ENCODE measurements at places on chromosomes 1 and 21.

GRCh38 chr1:44854970-44855369 is 11.9 kb upstream of the PTCH2 start:
- DNase-seq, result no peak

- no peak for DNase-seq
Observed at GRCh38 chr1:1940123-1940425, 21.0 kb upstream of the TMEM52 start.

GRCh38 chr1:8251635-8252034 is 66.3 kb upstream of the SLC45A1 start:
- DNase-seq, result no peak

GRCh38 chr21:33007747-33008146 is 18.0 kb upstream of the OLIG2 start:
- DNase-seq, result no peak

DNA sequence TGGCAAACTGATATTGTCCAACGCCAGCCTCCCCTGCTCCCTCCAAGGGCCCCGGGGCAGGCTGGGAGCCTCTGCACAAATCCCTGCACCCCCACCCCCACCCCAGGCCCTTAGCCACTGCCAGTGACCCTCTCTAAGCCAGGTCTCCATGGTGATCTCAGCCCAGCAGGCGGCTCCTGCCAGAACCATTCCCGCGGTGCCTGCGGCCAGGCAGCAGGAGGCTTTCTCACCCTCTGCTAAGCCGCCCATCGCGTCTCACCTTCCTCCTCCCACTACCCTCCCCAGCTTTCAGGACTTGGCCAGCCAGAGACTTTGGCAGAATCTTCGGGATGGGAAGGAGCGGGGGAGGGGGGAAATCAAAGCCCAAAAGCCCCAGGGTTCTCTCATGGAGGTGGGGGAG is 46.8 kb upstream of the WASF2 start:
- DNase-seq, result peak; percentile 72

DNA sequence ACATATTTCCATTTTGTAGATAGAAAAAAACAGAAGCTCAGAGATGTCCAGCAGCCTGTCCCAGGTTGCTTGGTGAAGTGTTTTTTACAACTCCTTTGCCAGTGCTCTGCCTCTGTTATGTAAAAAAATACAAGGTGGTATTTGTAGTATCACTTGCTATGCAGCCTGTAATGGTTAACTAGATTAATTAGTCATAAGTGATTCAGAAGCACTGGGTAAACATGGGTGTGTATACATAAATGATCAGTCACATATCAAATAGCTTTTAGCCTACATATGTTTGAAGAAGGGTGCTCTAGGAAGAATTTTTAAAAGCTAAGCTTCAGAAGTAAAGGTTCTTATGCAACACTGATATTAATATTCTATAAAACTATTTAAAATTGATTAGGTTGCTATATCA is 70.0 kb upstream of the MAGI3 start:
- DNase-seq, result no peak

DNA sequence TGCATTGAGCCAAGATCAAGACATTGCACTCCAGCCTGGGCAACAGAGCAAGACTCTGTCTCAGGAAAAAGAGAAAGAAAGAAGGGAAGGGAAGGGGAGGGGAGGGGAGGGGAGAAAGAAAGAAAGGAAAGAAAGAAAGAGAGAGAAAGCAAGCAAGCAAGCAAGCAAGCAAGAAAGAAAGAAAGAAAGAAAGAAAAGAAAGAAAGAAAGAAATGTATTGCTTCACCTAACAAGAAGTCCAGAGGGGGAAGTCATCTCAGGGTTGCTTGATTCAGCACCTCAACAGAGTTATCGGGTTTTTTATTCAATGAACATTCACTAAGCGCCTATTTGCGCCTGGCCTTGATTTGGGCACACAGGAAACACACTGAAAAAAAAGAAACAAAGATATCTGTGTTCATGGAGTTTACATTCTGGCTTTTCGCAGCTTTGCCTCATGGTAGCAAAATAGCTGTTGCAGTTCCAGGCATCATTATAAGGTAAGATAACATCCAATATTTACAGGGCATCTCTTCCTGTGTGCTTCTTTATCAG is 8.2 kb upstream of the RCSD1 start:
- DNase-seq, result no peak

- no peak for DNase-seq
Observed at GRCh38 chr1:59596432-59596831, 218.3 kb upstream of the HOOK1 start.

GRCh38 chr1:180863158-180863775 is 49.4 kb upstream of the KIAA1614 start:
- no peak for DNase-seq

DNA sequence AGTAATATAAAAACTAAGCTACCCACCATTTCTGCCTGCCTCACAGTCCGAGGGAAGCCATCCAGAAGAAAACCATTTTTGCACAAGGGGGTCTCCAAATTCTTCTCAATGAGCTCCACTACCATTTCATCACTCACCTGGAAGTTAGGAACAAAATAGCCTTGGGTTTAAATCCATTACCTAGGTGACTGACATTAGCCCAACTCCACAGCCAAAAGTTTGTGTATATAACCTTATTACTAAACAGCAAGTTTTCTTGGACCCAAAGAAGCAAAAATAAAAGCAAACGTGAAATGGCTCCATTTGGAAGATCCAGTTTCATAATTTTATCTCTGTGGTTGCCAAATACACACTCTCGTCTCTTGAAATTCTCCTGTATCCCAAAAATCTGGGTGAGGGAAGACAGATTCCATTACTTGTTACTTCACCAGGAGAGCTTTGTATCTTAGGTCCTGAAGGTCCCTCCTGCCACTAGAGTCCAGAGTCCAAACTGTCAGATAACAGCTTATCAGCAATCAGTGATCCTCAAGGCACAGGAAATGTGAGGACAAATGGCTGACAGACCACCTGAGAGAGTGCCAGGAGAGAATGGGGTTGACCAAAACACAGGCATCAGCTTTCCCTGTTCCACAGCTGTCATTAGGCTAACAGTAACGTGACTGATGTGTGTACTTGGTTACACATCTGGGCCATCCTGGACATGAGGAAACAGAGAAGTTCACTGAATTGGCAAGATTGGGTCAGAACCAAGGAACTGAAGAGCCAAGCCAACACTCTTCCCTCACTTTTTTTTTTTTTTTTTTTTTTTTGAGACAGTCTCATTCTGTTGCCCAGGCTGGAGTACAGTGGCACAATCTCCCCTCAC is 14.9 kb downstream of the AK2 start:
- no peak for DNase-seq

GRCh38 chr21:45607909-45608295 is 35.6 kb upstream of the PCBP3 start:
- peak; percentile 17 for DNase-seq

GRCh38 chr1:246035060-246035541 is 472.0 kb downstream of the SMYD3 start:
- no peak for DNase-seq

- DNase-seq, result no peak
Observed at GRCh38 chr1:28171246-28171645, 5.2 kb downstream of the PTAFR start.

DNA sequence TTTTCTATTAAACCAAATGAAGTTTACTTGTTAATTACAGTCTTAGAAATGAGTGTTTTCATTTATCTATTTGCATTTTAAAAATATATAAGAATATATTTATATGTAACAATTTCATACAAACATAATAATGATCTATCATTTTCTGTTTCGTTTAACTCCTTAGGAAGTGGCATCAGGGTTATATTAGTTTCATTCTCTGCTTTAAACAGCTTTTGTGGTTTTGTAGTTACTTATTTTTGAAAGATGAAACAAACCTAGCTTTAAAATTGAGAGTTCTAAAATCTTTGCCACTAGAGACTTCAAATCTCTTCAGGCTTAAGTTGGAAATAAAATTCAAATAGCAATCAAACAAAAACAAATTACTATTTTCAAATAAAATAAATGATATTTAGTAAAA is 2110.6 kb downstream of the MRPL39 start:
- no peak for DNase-seq

DNA sequence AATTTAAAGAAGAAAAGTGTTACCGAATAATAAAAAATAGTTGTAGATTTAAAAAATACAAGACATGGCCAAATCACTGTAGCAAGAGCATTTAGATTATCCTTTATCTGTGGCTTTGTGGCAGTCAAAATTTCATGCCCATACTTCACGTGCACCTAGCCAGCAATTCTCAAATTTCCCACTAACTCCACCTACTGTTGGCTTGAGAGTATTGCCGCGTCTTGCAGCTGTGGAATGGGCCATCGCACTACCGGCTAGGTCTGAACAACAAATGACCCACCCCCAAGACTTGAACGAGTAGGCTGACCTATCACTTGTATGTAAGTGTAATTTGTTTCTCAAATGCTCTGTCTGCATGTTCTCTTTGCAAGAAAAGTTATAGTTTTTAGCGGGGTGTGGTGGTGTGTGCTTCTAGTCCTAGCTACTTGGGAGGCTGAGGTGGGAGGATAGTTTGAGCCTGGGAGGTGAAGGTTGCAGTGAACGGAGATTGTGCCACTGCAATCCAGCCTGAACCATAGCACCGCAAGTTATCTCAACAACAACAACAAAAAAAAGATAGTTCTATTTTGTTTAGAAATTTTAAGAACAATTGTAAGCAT is 4.1 kb downstream of the KRTAP13-4 start:
- no peak for DNase-seq

DNA sequence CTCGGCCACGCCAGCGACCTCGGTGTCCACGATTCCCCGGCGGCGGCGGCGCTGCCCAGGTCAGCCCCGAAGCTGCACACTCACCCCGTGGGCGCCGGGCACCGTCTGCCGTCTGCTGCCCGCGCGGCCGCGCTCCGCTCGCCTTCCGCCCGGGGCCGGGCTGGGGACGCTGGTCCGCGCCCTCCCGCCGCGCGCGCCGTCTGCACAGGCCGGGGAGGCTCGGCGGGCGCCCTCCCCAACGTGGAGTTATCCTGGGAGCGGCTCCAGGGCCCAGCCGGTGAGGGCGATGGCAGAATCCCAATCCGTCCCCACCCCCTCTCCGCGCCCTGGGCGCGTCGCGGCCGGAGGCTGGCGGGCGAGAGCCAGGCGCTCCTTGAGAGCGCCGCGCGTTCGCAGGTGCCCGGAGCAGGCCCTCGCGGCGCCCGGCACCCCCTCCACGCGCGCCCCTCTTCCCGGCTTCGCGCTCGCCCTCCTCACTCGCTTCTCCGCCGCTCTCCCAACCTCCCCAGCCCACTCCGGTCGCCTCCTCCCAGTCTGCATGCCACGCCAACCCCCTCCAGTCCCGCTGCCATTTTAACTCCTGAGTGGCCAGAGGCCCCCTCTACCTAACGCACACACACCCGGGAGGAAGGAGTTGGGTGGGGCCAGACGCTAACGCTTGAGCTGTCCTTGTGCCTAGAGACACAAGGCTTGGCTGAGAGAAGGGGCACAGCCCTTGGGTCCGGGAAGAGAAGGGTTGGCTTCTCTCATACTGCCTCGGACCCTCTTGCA is at the start of gene LRRN2:
TSS of gene LRRN2 (minus strand) at position 503 of the 771 bp plus-strand sequence. CDS start 65,746 bp downstream, outside the sequence.
- no peak for DNase-seq

DNA sequence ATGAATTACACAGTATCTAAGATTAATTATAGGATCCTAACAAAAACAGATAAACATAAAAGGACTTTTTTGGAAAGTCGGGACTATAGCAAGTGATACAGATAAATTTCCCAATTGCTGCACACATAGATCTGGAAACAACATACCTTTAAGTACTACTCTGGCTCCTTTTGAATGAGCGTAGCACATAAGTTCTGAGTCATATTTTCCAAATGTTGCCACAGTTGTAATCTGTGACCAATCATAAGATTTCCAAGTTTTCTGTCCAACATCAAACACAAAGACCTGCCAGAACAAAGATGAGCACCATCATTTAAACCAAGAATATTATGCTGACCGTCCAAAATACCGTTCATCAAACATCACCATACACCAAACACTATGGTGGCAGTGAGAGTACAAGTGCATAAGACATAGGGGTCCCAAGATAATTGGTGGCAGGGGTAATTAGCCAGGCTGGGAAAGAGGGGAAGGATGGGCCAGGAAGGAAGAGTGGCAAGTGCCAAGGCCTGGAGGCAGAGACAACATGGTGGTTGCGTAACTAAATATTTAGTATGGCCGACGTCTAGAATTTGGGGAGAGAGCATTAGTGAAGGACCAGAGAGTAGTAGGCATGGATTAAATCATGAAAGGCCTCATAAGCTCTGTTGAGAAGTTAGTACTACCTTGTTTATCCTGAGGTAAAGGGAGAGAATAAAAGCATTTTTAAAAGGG is 3.6 kb downstream of the CTBS start:
- DNase-seq, result no peak

DNA sequence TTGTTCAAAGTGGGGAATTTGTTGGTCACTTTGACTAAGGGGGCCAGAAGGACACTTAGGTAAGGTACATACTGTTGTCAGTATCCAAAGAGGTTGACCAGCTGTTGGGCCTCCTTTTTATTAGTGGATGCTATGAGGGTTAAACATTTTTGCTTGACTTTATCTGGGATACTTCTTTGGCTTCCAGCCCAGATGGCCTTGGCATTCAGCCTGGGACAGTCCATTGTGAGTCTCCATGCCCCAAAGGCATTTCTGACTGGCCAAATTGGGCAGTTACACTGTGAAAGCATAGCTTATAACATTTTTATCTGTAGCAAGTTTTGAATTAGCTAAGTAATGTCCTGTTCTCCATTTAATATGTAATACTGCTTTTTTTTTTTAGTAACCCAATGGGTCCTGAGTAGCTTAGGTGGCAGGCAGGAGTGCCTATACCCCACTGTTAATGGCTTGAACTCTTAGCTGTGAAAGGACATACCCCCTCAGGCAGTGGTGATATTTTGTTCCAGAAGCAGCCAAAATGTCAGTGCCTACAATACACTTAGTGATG is 35.4 kb upstream of the CD1D start:
- DNase-seq, result peak; percentile 65

DNA sequence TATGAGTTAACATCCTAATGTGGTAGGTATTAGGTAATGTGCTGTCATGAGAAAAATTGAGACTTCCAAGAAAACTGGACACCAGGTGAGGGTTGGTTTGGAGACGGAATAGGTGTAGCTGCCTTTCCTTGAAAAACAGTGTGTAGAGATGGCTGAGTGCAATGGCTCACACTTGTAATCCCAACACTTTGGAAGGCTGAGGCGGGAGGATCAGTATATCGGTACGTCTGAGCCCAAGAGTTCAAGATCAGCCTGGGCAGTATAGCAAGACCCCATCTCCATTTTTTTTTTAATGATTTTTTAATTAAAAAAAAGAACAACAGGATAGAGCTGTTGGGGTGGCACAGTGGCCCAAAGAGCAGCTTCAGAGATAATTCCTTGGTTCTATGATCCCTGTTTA is 6.8 kb upstream of the PPP1R8 start:
- DNase-seq, result no peak

DNA sequence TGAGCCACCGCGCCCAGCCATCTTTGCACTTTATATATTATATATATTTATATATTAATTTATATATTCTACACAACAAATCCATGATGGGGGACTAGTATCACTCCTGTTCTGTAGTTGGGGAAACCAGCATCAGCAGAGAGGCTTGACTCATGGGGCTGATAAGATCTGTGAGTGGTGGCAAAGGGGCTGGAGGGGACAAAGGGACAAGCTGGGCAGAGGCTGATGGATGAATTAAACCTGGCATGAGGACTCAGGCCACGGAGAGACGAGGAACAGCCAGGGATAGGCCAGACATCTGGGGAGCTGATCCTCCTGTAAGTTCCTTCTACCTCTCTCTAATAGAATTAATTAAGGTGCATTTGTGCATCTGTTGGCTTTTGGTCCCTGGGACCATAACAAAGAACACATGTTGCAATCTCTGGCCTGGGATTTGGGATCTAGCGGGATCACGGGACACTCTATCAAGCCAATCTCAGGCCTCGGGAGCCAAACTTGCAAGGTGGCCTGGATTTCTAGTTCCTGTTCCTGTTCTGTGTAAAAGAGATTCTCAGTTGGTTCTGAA is 7.6 kb downstream of the CNR2 start:
- no peak for DNase-seq

GRCh38 chr1:221776495-221777301 is 34.8 kb upstream of the DUSP10 start:
- DNase-seq, result no peak

Data from breast epithelium (tissue), 4 donors.